ENCODE measurements at places on chromosomes 2 and 18.
A peak's percentile ranks its signal among the peaks of the same experiment; 100 is the strongest.

- no peak for DNase-seq
Observed at GRCh38 chr2:106020821-106021661, 173.1 kb downstream of the UXS1 start.

- peak; percentile 24 for DNase-seq
Observed at GRCh38 chr2:102061962-102062795, 70.4 kb downstream of the IL1R2 start.

- no peak for DNase-seq
Observed at GRCh38 chr2:149921911-149922616, 334.5 kb upstream of the MMADHC start.

DNA sequence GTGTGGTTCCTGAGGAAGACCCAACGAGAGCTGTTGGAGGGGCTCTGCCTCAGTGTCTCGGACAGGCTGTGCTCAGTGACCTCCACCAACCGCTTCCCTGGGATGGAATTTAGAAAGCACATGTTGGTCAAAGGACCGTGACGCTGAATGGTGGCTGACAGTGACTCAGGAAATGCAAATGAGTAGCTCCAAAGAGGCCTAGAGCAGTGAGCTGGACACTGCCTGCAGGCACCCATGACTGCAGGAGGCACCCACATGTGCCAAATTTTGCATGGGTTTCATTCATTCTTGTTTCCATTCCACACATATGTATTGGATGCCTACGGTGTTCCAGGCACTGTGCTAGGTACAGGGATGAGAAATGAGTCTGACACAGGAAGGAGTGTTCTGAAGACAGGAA, 46.4 kb downstream of the ACKR3 start:
- no peak for DNase-seq

DNA sequence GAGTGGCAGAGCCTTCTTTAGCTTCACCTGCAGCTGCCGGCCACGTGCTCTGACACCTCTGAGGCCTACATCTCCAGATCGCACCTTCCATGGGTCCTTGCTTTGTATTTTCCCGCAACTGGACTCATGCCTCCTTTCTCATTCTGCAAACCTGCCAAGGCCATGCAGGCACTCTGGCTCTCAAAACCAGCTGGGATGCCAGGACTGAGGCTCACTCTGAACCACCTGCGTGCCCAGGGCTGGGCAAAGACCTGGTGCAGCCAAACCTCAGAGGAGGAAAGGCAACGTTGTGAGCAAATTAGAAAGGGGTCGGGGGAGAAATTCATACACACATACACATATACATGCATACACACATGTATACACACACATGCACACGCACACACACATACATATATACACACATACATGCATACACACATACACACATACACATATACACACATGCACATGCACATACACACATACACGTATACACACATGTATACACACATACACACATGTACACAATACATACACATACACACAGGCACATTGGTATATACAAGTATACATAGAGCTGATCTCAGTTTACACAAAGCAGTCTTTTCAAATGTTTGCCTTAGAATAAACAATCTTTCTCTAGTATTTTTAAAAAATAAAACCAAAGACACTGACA, 125.2 kb downstream of the RTP5 start:
- DNase-seq = no peak

- DNase-seq = no peak
Observed at GRCh38 chr2:10914272-10914693, 2.5 kb downstream of the KCNF1 start.

- DNase-seq = no peak
Observed at GRCh38 chr2:221389421-221389820, 182.7 kb downstream of the EPHA4 start.

- DNase-seq = peak; percentile 86
Observed at GRCh38 chr2:231687133-231687852, 21.0 kb upstream of the PTMA start.

GRCh38 chr2:239910851-239911640, 114.1 kb downstream of the NDUFA10 start:
- DNase-seq = no peak

- DNase-seq = no peak
Observed at GRCh38 chr2:231219289-231219688, 20.9 kb downstream of the ARMC9 start.

- DNase-seq = no peak
Observed at GRCh38 chr18:26407736-26408601, 140.4 kb downstream of the KCTD1 start.

GRCh38 chr2:105861200-105861599, 116.5 kb downstream of the NCK2 start:
- no peak for DNase-seq
